ENCODE measurements at places on chromosomes 7 and 10.

DNA sequence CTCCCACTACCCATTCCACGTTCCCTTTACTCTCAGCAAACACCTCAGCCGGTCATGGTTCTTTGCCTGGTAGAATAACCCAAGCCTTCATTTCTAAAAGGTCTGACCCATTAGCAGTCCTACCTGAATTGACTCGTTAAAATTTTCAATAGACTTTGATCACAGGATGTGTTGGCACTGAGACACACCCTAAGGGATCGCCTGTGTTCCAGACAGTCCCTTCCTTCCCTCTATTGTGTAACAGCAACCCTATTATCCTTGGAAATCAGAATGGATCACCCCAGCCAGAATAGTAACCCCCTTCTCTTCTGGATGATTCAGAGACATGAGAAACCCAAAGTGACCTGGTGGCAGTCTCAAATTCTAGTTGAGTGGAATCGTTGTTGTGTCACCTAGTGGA, 20.4 kb upstream of the FAM171A1 start:
- no peak for DNase-seq

DNA sequence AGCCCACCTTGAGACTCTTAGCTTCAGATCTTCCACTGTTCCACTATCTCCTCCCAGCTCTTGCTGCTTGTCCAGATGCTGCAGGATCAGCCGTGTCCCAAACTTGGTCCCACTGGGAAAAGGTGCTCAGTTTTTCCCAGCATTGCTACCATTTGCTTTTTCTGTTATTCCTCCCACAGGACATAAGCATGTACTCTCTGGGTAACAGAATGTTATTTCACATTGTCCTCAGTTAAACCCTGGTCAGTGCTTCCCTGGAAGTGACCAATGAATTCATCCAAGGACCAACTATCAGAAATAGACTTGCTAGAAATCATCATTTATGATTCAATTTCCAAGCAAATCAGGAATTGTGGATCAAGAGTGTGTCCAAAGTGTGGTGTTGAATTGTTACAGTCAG, 179.2 kb upstream of the ZNF32 start:
- no peak for DNase-seq

- DNase-seq, result peak; percentile 86
Measured at GRCh38 chr10:16828114-16828568, 10.9 kb upstream of the RSU1 start.

DNA sequence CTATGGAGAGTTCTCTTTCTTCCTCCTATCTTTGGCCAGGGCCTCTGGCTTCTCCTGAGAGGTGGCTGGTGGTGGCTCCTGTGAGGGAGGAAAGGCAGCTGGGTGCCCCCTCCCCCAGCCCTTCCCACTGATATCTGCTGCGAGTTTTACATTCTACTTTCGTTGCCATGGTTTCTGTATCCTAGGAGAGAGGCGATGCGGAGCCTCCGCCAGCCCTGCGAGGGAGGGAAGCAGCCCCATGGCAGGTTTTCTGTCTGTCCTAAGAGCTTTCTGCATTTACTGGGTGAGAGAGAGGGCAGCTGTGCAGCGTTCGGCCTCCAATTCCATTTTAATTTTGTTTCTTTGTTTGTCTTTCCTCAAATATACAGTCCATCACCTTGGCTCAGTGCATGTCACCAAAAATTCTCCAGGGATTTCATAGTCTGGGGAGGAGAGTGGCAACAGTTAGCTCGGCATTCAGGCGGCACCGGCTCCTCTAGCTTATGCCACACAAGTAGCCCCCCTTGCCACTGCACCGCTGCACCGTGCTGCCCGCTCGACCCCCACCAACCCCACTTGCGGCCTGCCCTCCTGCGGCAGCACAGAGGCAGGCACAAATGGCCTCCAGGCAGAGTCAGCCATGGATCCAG, 20.4 kb downstream of the DNAJB12 start:
- DNase-seq, result no peak

- no peak for DNase-seq
Measured at GRCh38 chr10:86664341-86665217, 3.7 kb upstream of the LDB3 start.

DNA sequence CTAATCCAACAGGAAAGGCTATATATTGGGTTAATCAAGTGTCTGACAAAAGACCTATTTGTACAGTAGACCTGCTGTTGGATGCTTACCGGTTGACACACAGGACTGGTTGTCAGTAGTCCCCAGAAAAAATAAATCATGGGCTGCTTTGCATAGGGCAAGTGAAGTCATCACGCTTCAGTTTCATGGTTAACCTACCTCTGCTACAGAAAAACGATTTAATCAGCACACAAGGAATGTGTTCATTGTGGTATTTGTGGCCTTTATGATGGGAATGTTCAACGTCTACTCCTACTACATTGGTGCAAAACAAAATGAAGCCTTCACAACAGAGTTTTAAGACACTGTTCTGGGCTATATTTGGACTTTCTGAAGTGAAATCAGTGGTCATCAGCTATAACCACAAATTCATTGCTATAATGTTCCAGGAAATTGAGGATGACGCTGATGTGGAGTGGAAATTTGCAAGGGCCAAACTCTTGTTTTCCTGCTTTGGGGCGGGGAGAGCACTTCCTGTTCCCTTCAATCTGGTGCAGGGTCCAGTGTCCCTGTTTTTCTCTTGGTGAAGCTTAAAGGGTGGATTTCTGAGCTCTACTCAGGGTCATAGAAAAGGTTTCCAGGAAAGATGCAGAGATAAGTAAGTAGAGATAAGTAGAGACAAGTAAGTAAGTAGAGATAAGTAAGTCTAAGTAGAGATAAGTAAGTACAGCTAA, 39.3 kb upstream of the GGCT start:
- DNase-seq, result no peak

- no peak for DNase-seq
Measured at GRCh38 chr7:157863906-157864810, 527.4 kb downstream of the DNAJB6 start.

GRCh38 chr10:4315551-4315950, 510.5 kb upstream of the AKR1E2 start:
- DNase-seq, result no peak

DNA sequence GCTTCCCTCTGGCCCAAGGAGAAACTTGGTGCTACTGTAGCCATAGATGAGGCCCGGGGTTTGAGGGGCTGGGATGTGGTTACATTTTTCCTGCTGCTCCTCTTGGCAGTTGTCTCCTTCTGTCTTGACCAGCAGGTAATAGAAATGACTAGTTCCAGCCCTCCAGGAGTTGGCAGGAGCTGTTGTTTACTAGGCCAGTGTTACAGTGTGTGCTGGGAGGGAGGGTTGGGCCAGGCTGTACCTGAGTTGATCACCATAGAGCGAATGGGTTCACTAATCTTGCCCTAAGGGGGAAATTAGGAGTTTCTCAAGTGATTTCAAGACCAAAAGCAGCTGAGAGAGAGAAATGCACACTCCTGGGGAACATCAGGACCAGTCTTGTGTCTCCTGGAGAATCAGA, 34.9 kb downstream of the PAX2 start:
- DNase-seq, result no peak

DNA sequence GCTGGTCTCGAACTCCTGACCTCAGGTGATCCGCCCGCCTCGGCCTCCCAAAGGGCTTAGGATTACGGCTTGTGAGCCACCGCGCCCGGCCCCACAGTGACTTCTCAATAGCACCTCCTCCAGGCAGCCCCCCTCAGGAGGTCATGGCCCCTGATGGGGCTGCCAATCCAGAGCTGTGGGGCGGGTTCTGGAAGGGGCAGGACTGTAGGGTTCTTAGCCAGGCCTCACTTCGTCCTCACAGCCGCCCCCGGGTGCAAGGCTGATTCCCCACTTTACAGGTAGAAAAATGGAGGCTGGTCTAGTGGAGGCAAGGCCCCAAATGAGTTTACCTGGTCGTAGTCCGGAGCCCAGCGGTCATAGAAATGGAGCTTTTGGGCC, 638 bp downstream of the METTL27 start:
- no peak for DNase-seq

DNA sequence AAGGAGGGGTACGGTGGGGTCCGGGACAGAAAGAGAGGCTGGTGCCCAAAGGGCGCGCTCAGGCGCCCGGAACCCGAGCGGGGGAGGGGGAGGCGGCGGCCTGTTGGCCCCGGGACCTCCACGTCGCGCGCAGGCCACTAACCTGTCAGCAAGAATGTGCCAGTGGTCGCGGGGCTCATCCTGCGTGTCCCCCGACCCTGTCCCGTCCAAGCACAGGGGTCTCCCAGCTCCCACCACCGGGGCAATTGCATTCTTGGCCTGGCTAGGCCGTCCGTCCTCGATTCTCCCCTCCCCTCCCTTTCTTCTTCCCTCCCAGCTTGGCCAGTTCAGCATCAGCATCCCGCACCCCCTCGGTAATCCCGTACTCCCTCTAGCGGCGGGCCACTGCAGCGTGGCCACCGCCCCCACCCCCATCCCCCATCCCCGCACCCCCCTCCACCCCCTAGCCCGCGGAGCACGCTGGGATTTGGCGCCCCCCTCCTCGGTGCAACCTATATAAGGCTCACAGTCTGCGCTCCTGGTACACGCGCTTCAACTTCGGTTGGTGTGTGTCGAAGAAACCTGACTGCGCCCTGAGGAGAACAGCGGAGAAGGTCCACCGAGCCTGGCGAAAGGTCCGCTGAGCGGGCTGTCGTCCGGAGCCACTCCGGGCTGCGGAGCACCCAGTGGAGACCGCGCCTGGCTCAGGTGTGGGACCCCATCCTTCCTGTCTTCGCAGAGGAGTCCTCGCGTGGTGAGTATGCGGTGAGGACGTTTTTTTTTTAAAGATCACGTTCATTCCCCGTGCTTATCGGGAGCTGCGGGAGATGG, at the start of gene SGCE:
TSS of gene SGCE (minus strand) at position 286 of the 810 bp plus-strand sequence. CDS start at position 251, 35 bp downstream.
- DNase-seq, result peak; percentile 88
